Fibroblast of lung (primary cell): ENCODE measurements at places on chromosomes 1 and 21.

DNA sequence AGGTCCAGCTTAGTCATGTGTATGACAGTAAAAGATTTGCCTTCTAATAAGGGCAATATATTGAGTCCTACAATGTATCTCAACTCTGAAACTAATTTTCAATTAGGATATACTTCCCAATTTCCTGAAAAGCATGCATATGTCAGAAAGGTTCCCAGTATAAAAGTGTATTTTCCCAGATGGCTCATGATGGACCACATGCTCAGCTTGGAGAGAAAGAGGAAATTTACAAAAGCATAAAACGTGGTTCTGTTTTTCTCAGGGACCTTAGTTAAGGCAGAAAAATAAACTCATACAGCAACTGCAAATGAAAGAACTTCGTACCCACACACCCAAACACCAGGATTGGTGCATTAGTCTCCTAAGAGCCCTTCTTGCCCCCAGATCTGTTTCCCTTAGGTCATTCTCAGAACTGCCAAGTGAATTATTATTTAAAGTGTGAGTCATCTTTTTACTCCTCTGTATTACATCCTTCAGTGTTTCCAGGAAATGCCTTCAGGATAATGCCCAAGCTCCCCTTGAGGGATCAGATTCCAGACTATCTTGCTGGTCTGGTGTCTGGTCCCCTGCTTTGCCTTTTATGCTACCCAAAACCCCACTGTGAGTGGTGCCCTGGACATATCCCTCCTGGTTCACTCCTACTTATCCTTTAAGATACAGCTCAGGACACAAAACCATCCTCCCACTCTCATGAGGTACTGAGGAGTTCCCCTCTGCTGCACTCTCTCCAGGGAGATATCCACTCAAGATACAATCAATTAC lies 57.4 kb downstream of the SSX2IP start:
- peak; percentile 84 for DNase-seq

DNA sequence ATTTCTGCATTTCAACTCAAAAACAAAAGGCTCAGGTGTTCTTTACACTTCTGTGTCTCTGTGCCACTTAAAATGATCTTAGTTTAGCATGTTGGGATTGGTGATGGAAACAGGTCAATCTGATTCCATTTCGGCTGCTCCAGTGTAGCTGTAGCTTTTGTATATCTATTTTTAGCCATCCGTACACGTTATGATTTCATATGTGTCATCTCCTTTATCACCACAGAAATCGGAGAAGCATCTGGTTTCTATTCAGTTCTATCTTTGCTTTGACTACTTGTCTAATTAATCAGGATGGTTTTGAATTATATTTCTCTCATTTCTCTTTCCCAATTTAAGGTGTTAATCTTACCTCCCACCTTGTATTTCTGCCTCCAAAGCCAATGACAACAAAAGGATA lies 41.1 kb downstream of the RGS21 start:
- DNase-seq: peak; percentile 3

DNA sequence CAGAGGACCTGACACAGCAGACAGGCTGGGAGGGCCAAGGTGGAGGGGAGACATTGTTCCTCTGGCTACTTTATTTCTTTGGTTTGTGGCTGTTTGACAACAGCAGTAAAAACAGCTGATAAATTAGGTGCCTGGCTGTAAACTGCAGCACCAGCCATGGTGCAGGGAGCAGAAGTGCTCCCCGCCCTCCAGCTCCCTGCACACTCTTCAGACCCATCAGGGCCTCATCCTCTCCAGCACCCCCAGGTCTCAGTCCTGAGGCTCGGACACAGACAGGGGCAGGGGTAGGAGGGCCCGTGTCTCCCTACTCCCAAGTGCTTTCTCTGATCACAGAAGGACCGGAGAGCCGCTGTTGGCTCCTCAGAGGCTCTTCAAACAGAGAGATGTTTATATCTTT lies 17.7 kb upstream of the LRRN2 start:
- no peak for DNase-seq

DNA sequence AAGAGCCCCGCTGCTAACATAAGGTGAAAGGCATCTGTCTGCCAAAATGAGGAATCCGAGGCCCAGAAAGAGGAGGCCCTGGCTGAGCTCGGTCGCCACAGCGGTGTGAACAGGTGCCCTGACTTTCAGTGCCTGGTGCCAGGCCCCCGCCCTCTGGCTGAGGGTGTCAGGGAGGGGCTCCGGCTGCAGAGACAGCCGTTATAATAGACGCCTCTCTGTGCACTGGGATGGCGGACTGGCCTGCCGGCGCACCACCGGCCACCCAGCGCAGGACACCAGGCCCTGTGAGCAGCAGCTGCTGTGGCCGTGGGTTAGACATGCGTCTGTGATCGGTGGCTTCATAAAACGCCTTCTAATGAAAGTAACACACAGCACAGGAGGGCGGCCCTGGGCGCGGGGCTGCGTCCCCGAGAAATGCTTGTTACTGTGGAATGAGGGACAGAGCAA lies 51.4 kb upstream of the ACTRT2 start:
- no peak for DNase-seq

DNA sequence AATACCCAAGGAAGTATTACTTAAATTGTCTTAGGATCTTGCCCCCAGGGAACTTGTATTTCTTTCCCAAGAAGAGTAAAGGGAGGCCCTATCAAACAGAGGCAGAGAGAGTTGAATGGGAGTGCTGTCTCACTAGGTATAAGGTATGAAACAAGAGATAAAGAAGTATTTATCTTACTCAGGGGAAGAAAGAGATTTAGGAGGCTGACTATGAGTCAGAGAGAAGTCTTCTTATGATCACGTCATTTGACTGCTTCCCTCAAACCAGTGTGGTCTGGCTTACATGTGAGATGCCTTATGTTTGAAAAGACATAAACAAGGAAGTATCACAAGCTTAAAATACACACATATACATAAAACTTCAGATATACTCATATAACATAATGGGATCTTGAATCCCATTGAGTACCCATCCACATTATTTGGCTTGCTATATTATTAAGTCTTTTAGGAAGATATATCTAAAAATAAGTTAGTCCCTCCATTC lies 29.6 kb downstream of the DUSP10 start:
- peak; percentile 97 for DNase-seq

- peak; percentile 40 for DNase-seq
These were observed 127.4 kb upstream of the DEPDC1 start for GRCh38 chr1:68624233-68624632.

GRCh38 chr1:202143768-202144401 lies 652 bp downstream of the ARL8A start:
- DNase-seq: peak; percentile 19

- DNase-seq: peak; percentile 6
These were observed 432.9 kb downstream of the PLA2G4A start for GRCh38 chr1:187261637-187262036.

DNA sequence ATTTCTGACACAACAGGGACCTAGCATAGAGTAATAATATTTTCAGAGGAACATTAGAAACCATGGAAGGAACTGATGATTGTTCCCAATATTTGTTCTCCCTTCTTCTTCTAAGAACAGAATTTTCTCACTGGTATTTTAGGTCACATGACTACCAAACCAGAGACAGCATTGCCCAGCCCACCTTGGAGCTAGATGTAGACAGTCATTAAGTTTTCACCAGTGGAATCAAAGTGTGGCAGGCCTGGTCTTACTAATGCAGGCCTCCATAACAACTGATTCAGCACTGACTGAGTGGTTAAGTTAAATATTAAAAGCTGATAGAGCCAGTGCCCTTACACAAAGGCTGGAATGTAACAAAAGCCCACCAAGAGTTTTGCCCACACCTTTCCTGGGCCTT lies 244.4 kb downstream of the ZNF648 start:
- DNase-seq: no peak

- DNase-seq: peak; percentile 24
These were observed 60.2 kb upstream of the ID3 start for GRCh38 chr1:23619299-23620188.

DNA sequence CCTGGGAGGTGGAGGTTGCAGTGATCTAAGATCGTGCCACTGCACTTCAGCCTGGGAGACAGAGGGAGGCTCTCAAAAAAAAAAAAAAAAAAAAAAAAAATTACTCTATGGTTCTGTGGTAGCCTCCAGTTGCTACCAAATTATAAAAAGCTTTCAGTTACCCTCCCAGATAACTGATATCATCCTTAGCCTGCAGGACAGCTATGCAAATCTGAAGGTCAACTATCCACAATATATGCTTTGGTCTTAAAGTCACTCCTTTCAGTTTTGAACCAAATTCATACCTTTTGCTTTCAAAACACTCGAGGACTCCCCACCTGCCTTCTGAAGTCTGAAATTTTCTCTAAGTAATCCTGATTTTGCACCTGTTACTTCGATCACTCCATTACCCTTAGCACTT lies 3.1 kb downstream of the MIXL1 start:
- no peak for DNase-seq

- DNase-seq: no peak
These were observed 250.8 kb downstream of the FOXD2 start for GRCh38 chr1:47688461-47689296.

- DNase-seq: no peak
These were observed 3.9 kb upstream of the DENND2D start for GRCh38 chr1:111204201-111204982.

DNA sequence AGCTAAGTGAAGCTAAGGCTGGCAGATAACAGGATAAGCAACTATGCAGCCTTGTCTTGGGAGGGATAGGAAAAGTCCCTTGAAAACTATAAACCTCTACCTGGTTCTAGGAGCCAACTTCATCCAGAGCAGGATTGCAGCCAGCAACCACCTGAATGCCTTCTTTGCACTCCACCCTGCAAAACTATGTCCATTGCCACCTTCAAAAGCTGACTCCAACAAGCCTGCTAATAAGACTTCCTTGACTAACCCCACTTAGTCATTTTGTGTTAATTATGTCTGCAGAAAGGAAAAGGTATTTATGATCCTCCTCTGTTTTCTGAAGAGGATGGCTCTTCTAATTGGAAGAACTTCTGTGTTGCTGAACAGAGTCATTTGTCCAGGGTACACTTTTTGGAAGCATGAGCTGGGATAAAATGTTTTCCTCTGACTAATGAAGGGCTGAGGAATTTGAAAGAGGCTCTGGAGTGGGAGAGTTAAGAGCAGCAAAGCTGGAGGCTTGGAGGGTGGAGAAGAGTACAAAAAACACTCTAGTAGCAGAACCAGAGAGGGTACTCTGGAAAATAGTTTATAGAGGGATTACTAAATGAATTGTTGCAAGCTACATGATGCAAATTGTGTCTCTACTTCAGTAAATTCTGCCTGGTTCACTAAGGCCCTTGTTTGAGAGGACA lies 9.6 kb upstream of the RIMKLA start:
- no peak for DNase-seq

DNA sequence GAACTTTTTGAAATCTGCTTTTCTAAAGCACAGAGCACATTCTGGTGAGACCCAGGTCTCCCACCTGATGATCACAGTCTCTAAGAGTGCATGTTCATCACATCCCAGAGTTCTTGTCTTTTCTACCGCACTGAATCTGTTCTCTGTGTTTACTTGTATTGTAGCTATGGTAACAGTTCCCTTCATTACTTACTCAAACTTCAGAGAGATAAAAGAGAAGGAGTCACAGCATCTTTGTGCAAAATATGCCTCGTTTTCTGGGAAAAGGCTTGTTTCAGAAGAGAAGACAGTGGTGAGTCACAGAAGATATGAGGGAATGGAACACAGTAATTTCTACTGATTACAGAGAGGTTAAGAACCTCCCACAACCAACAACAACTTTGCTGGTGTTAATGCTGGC lies 580.6 kb downstream of the PLA2G4A start:
- peak; percentile 8 for DNase-seq

GRCh38 chr1:70893381-70893780 lies 154.2 kb downstream of the PTGER3 start:
- DNase-seq: no peak

- DNase-seq: no peak
These were observed 61.3 kb upstream of the BCL9 start for GRCh38 chr1:147479864-147480564.

DNA sequence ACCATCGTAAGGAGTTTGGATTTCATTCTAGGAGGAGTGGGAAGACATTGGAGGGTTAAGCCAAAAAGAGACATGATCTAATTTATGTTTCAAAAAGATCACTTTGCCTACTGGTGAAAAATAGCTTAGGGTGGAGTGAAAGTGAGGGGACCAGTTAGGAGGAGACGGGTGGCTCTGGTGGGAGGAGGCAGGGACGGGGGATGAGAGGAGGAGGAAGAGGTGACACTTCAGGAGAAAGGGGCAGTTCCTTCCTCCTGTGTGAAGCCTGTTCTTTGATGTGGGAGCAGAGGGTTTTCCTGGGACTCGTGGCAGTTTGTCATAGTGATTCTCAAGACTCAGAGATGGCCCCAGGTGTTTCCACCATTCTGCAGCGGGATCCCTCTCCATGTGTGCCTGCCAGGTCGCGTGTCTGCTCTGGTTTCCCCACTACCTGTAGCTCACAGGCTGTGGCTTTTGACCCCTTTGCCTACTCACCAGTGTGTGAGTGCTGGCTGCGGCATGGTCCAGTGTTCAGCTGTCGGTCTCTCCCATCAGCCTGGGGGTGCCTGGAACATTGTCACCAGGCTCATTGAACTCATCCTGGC lies 102.4 kb downstream of the CNIH3 start:
- no peak for DNase-seq

DNA sequence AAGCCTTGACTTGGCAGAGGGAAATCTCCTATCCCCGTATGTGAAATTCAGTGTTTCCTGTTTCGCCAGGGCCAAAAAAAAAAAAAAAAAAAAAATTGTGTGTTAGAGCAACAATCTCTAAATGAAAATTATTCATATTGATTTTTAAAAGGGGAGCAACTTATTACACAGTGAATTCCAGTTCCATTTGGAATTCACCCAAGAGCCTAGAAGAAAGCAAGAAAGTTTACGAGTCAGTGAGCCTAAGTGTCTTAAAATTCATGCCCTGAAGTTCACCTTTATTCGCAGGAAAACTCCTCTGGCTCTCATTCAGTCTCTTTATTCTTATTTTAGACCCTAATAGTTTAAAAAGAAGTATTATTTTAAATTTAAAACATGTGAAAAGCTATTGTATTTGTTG lies 42.1 kb upstream of the HUNK start:
- no peak for DNase-seq

DNA sequence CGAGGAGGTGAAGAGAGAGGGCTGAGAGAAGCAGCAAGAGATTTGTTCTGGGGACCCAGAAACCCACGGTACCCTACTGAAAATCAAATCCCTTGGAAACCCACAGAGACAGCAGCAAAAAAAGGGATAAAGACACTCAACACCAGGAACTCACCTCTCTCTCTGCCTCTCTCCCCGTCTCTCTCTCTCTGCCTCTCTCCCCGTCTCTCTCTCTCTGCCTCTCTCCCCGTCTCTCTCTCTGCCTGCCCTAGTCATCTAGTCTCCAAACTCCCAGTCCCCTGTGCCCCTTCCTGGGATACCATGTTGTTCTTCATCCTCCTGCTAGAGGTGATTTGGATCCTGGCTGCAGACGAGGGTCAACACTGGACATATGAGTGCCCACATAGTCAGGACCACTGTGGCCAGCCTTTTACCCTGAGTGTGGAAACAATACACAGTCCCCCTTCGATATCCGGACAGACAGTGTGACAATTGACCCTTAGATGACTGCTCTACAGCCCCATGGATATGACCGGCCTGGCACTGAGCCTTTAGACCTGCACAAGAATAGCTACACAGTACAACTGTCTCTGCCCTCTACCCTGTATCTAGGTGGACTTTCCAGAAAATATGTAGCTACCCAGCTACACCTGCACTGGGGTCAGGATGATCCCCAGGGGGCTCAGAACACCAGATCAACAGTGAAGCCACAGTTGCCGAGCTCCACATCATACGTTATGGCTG lies 9.8 kb upstream of the ALDH9A1 start:
- DNase-seq: no peak
